ENCODE measurements at places on chromosomes 2 and 18. TPM values are rescaled to one million over a fixed set of nuclear protein-coding genes. Genes with fewer than 3 reads are reported as not detected.

Gene LCT
- total RNA-seq = not detected

Gene DPP10
- not detected for total RNA-seq

Gene CCDC74B
- 2.6 TPM for total RNA-seq

Gene HNMT
- total RNA-seq = 35.8 TPM

Gene DNER
- 0.45 TPM for total RNA-seq

Gene FOXI3
- total RNA-seq = not detected

Gene ANKRD62
- total RNA-seq = not detected

Gene SLC35G4
- total RNA-seq = not detected

Gene ADD2
- total RNA-seq = 1.7 TPM

Gene C2orf72
- total RNA-seq = not detected

Gene RTKN
- total RNA-seq = 11.7 TPM

Gene SNORC
- 1.7 TPM for total RNA-seq

Gene HS1BP3
- total RNA-seq = 34.8 TPM

Gene RRM2
- total RNA-seq = 4.3 TPM

Gene GTF3C2
- total RNA-seq = 60.9 TPM

Gene SPTBN1
- 322 TPM for total RNA-seq

Gene ZSWIM2
- total RNA-seq = not detected

Gene PRKAG3
- total RNA-seq = 0.19 TPM

Gene SAG
- total RNA-seq = not detected

Gene TAF4B
- total RNA-seq = 3.9 TPM

Gene LYG2
- not detected for total RNA-seq

Gene MDH1B
- 0.29 TPM for total RNA-seq

Gene CD226
- total RNA-seq = 3.2 TPM

Gene C2orf81
- 3.1 TPM for total RNA-seq

Gene SLC20A1
- 82.6 TPM for total RNA-seq

Gene MERTK
- 29.7 TPM for total RNA-seq

Gene BUB1
- total RNA-seq = 2.5 TPM

Gene TMEFF2
- not detected for total RNA-seq

Data from aorta (tissue), 5 donors.